K562 (cell line): ENCODE measurements at places on chromosomes 2 and 18. TPM values are rescaled to one million over a fixed set of nuclear protein-coding genes. Genes with fewer than 3 reads are reported as not detected.

DNA sequence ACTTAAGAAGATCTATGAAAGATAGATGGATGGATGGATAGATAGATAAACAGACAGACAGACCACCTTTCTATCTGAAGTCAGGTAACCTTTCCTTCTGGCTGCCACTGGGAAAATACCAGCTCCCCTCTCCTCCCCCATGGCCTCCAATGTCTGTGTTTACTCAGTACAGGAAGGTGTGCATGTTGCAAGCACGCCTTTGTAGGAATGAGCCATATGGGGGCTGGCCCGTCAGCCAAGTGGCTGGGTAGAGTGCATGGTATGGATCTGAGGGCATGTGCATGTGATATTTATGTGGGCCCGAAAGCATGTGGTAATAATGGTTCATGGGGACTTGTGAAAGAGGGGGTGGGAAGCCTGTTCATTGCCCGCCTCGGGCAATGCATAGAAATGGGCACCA lies 109.2 kb upstream of the FZD7 start:
- no peak for DNase-seq

- DNase-seq = no peak
Measured at GRCh38 chr18:9386879-9387278, 52.3 kb downstream of the TWSG1 start.

DNA sequence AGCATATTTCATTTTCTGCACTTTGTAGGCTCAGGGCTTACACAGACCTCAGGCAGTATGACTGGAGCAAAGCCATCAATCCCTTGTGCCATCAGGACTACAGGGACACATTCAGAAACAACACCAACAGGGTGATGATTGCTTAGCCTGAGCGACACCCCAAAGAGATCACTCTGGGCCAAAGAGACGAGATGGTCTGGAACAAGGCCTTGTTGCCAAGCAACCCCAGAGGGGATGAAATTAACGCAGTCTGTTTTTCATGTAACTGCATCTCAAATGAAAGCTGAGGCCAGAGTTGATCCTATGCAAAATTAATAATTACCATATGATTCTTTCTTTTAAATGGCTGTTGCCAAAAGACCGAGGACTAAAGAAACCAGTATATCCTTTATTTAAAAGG lies 20.2 kb upstream of the B3GNT2 start:
- DNase-seq = no peak

DNA sequence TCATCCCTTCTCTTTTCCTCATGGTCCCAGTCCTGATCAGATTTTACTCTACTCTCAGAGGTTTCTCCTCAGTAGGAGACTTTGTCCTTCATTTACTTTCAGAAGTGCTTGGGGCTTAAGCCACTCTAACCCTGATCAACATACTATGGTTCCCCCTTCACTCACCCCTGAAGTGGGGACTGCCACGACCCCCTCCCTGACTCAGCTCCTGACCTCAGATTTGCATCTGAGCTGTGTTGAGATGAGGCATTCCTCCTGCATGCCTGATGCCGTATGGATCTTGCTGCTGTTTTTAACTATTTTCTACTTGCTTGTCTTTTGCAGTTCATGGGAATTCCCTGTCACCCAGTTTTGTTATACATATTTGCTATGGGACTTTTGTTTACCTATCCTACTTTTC lies 306.7 kb upstream of the CHST9 start:
- DNase-seq = no peak

NAT8 gene
- polyA plus RNA-seq = not detected in 2 replicates

C1QL2 gene
- polyA plus RNA-seq = not detected in 2 replicates
